ENCODE measurements at places on chromosomes 6 and 20.

- DNase-seq, result no peak
Measured at GRCh38 chr6:136969433-136969832, 47.3 kb downstream of the SLC35D3 start.

- peak; percentile 64 for DNase-seq
Measured at GRCh38 chr6:32558426-32559057, 28.5 kb upstream of the HLA-DRB5 start.

DNA sequence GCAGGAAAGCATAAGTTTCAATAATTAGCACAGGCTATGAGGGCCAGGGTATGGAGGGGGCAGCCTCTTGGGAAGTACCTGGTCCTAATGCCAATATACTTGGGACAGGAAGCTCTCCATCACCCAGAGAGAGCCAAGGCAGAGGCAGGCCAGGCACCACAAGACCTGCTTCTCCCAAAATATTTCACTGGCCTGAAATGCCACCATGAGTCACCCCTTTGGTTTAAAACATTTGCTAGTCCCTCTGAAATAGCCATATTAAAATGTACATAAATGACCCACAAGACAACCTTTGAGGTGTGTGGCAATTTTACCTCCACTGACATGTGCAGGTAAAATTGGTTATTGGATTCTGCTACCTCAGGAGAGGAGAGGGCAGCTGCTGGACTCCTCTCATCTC is 23.4 kb upstream of the SCUBE3 start:
- no peak for DNase-seq

- DNase-seq, result no peak
Measured at GRCh38 chr6:42406306-42407280, 45.1 kb downstream of the TRERF1 start.

DNA sequence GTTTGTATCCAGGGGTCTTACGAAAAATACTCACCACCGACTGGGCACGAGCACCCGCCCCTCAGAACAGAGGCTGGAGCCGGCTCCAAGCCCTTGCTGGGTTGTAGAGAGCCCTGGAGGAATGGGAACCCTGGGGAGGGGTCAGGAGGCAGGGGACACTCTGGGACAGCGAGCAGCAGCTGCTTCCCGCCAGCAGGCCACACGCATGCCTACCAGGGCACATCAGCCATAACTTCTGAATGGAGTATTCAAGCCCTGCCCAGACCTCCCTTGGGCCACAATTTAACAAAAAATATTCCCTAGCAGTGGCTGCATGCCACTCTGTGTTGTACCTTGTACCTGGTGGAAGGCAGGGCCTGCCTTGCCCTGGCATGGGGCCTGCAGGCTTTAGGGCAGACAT is 31.6 kb upstream of the CD93 start:
- DNase-seq, result no peak

GRCh38 chr6:12395898-12396297 is 105.7 kb downstream of the EDN1 start:
- no peak for DNase-seq

GRCh38 chr6:82143041-82143481 is 104.5 kb downstream of the IBTK start:
- DNase-seq, result no peak

GRCh38 chr6:135310291-135310690 is 129.2 kb downstream of the MYB start:
- no peak for DNase-seq

DNA sequence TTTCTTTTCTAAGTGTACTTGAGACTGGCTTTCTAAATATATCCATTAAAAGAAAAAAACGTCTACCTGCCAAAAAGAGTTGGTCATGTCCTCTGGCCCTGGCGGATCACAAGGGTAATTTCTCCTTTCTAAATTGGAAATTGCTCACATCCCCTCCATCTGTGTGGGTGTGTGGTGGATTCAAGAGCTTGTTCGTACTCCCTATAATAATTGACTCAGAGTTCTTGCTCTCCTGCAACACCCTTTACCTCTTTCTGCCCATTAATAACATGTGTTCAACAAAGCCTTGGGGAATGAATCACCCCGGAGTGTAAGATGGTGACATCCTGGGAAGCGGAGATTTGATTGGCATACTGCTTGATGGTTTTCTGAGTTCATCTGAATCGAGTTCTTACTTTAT is 263.8 kb downstream of the ALDH8A1 start:
- DNase-seq, result no peak

GRCh38 chr20:31757254-31757653 is 18.2 kb downstream of the TPX2 start:
- no peak for DNase-seq

- no peak for DNase-seq
Measured at GRCh38 chr6:15417811-15418210, 171.9 kb downstream of the JARID2 start.

- no peak for DNase-seq
Measured at GRCh38 chr6:153085239-153085638, 45.8 kb downstream of the RGS17 start.

- peak; percentile 52 for DNase-seq
Measured at GRCh38 chr20:34705397-34706301, 1.5 kb downstream of the TP53INP2 start.

DNA sequence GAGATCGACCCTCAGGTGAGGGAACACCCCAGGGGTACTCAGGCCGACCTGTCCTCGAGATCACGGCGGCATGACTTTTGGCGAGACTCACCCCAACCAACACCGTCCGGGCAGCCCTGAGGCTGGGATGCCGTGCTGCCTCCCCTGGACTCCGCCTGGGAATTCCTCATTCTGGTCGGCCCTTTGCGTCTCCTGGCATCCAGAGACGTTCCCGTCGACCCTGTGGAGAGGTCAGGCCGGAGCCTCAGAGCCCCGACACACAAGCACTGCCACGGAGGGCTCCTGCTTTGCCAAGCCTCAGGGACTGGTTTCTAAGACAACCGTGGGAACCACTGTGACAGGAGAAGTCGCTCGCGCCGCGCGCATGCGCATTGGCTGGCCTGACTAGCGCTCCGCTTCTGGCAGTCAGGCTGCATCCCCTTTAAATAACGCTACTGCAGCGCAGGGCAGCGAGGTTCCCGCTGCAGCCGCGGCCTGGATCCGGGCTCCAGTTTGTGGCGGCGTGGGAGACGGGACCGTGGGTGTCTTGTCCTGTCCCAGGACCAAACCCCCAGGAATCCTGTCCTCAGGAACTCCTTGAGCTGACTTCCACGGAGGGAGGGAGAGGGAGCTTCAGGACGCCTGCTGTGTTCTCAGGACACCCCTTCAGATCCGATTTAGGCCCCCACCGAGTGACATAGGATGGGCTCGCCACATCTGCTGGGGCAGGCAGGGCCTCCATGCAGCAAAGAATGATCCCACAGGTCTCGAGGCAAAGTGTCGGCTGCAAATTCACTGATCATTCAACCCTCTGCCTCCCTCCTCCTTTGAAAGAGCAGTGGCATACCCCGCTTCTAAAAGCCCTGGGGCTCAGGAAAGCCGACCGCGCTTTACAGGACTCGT is 163.2 kb upstream of the ZNF337 start:
- peak; percentile 79 for DNase-seq

GRCh38 chr20:47574616-47575364 is 73.1 kb downstream of the NCOA3 start:
- DNase-seq, result no peak

GRCh38 chr6:167811442-167812087 is 15.1 kb upstream of the AFDN start:
- no peak for DNase-seq

GRCh38 chr6:139520321-139520768 is 145.9 kb upstream of the CITED2 start:
- no peak for DNase-seq

GRCh38 chr6:154276810-154277628 is 79.6 kb downstream of the IPCEF1 start:
- no peak for DNase-seq

GRCh38 chr6:30654798-30655742 is 8.1 kb downstream of the C6orf136 start:
- DNase-seq, result no peak

DNA sequence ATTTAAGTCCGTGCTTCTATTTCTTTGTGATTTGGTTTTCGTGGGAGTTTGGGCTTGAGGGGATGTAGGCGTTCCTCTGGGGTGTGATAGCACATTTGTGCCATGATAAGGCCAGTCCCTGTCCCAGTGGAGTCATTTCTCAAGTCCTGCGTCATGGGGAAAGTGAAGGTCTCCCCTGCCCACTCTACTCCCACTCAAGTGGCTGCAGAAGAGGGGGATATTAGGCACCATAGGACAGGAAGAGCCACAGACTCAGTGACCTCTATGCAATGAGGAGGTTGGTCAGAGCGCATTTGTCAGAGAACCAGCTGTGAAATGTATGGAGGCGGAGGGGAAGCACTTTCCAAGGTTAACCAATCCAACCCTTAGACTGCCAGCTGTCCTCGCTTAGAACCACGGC is 51.9 kb upstream of the EDN1 start:
- DNase-seq, result no peak

GRCh38 chr6:4781967-4782575 is 5.9 kb downstream of the CDYL start:
- no peak for DNase-seq

DNA sequence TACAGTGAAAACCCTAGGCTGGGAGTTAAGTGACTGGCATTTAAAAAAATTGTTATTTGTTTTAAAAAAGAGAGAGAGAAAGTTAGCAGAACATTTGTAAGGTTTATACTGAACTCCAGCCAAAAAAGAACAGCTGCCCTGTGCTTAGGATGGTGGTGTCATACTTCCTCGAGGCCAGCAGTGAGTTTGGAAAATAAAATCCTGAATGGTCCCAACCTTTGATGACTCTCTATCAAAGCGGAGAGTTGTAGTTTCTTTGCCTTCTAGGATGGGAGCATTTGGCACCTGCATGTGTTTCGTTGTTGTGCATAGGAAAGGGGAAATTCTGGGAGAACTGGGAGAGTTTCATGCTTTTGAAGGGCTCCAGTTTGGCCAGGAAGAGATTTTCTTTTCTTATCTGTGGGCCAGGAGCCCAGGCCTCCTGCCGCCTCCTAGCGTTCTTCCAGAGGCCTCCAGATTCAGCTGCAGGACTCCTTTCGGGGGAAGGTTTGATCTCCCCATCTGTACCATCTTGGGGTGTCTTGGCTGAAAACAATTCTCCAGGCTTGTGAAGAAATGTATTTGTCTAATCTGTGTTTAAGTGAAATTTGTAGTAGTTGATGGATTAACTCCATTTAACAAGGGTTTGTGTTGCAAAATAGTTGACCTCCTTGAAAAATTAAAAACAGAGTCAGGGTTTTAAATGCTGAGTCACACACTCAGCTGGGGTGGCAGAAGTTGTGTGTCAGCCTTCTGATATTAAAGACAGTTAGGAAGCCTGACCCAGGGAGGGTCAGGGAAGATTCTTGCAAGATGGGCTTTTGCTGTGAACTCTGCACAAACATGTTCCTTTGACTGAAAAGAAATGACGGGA is 63.4 kb downstream of the TXNDC5 start:
- DNase-seq, result no peak

DNA sequence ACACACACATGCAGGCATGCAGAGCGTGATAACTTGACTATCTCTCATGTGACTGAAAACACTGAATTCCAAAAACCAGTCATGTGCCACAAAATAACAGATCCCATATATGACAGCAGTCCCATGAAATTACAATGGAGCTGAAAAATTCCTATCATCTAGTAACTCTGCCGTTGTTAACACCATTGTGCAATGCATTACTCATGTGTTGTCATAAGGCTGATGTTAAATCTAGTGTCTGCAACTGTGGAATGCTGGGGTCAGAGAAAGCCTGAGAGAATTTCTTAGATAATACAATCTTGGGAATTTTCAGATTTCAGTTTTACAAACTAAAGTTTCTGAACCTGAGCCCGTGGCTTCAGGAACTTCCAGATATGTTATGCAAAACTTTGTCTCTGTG is 70.2 kb downstream of the LYRM4 start:
- no peak for DNase-seq

DNA sequence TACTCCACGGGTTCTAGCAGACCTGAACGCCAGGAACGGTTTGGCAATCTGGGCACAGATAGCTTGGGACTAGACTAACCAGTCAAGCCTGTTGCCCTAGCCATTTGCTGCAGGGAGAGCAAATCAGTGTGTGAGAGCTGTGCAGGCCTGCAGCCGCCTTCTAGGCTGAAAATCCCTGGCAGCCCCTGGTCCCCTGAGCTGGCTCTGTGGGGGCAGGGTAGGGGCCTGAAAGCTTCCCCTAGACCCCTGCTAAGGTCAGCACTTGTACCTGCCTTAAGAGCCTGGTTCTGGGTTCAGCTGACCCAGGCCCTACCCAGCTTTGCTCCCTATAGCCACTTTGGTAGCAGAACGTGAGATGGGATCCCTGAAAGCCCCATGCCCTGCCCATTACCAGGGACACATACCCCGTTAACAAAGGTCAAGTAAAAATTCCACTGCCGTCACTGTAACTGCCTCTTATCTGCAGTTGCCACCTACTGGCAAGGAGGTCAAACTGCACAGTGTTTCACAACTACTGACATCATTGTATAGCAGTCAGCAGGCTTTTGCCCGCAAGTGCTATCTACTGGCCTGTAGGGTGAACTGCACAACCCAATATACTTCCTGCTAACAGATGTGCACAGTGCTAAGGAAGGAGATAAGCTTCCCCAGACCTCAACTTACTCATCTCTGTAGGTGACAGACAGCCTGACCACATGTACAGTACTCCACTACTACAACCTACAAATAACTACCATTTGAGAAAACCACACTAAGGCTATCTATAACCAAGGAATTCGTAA is 95.1 kb upstream of the OLIG3 start:
- DNase-seq, result peak; percentile 59

DNA sequence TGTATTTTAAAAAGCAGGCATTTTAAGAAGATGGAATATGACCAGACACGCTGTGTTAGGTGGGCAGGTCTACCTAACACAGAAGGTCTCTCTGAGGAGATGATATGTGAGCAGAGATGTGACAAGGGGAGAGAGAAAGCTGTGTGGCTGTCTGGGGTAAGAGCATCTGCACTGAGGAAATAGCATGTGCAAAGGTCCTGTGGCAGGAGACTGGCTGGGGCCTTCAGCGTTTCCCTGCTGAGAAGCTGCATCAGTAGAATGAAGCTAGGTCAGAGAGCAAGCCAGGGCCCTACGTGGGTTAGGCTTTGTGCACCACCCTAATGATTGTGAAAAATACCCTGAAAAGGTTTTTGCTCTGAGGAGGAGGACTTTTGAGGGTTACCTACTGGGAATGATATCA is 87.0 kb downstream of the TXNDC5 start:
- DNase-seq, result no peak

DNA sequence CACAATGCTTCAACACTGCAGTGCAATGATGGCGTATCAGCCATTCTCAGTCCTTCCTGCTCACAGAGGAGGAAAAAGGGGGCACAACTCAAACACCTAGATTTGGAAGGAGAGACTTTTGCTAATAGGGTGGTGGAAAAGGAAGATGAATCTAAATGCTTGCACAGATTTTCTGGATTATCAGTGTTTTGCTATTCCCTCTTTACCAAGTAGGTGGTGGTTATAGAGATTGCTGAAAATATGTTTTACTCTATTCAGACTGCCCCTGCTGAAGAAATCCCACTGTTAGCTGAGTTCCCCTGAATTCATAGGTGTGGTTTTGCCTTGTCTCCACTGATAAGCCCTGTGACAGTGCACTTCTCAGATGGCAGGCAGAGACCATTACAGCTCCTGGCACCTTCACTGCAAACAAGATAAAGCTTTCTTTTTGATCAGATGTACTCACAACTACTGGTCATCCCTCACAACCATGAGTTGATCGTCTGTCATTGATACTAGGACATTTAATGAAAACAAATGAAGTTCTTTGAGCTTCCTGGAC is 311.4 kb downstream of the KIF16B start:
- no peak for DNase-seq
